NCI-H2081 treated with DMSO at 0.1 percent for 48 hours (cell line): ENCODE measurements at places on chromosomes 5 and 9.

DNA sequence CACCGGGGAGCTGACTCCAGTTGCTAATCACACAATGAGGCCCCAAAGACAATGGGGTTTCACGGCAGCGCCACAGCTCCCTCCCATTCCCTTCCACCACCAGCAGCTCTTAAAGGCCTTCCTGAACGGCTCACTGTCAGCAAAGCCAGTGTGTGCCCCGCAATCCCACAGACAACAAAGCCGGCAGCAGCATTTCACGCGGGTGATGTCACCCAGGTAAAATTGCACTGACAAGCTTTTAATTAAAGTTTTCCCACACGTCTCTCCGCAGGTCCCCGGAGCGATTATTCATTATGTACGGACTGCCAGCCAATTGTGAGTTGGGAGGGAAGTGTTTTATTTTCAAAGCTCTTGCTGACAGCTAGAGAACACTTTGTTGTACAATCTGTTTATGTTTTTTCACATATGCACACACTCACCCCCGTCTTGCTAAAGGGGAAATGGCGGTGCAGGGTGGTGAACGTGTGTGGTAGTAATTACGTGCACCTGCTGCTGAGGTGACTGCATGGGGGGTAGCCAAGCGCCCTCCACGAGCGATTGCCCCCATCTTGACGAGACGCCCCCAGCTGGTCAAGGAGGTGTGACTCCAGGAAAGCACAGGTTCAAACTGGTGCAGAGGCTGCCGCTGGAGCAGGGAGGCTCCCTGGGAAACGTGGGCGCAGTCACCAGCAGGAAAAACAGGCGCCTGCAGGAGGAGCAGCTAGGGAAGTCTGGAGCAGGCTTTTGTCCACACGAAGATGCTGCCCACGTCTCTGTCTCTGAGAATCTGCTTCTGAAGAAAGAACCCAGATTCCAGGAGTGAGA lies 65.0 kb downstream of the IRX2 start:
- DNase-seq = no peak

GRCh38 chr5:77483682-77484081 lies 8.4 kb downstream of the WDR41 start:
- DNase-seq = no peak

DNA sequence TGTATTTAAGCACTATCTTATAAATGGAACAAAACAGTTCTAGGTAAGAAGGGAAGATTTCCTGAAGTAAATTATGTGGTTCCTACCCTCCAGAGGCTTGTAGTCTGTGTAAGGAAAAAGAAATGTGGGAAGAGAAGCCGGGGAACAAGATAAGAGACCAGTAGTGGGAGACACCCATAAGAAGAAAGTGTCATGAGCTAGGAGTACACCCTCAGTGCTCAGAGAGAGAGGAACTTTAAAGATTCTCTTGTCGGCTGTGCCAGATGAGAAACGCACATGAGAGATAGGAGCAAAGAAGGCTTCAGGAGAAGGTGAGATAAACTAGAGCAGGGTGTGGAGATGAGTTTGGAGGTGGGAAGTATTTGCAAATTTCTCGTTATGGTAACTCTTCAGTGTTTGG lies 18.1 kb downstream of the SLC36A1 start:
- DNase-seq = no peak

- DNase-seq = no peak
These were observed 221.1 kb downstream of the MAN2A1 start for GRCh38 chr5:109910874-109911273.
